ENCODE measurements at places on chromosomes 3 and 15.
A peak's percentile ranks its signal among the peaks of the same experiment; 100 is the strongest.

DNA sequence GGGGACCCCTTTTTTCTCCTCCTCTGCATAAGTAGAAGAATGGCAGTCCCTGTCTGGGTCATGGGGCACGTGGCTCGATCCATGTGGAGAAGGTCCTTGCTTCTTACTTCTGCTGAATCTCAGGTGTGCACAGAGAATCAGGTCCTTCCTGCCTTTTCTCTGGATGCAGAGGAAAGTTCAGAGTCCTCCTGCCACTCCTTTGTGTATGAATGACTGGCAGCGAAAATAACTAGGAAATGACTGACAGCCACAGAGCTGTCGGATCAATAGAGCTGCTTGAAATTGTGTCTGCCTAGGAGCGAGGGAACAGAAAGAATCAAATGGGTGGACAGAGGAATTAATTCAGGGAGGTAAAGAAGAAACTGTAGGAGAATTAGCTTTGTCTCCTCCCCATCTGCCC is 49.6 kb upstream of the ROPN1 start:
- no peak for DNase-seq

DNA sequence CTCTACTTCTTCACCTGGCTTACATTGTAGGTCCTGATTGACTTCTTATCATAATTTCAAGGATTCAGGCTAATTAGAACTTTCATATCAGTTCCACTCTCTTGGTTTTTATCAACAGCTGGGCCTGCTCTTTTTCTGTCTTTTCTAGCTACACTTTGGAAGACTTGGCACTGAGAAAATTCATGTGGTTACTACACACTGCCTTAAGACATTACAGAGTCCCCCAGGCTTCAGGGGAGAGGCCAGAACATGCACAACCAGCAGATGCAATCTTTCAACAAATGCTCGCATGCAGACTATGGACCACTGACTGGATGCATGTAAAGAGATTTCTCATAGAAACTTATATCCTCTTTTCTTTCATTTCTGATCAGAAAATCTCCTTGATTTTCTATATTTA is 423.5 kb downstream of the TUSC7 start:
- DNase-seq = no peak

GRCh38 chr3:49166752-49167556 is 823 bp upstream of the CCDC71 start:
- no peak for DNase-seq

- DNase-seq = no peak
These were observed 242.1 kb downstream of the NSUN3 start for GRCh38 chr3:94304954-94305353.

DNA sequence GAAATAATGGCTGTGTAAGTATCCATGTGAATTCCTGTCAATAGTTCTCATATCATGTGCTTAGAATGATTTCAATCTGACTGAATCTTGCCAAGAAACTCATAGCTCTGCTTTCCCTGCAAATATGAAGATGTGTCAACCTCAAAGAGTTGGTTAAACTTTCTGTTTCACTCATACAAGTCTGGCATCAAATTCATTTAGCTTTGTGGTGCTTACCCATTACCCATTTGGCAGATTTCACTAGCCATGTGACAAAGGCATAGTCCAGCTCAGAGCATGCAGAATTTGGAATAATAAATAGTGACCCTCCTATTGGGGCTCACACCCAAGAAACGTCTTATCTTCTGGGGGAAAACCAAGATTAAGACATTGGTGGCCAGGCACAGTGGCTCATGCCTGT is 256.6 kb upstream of the TPRG1 start:
- no peak for DNase-seq

DNA sequence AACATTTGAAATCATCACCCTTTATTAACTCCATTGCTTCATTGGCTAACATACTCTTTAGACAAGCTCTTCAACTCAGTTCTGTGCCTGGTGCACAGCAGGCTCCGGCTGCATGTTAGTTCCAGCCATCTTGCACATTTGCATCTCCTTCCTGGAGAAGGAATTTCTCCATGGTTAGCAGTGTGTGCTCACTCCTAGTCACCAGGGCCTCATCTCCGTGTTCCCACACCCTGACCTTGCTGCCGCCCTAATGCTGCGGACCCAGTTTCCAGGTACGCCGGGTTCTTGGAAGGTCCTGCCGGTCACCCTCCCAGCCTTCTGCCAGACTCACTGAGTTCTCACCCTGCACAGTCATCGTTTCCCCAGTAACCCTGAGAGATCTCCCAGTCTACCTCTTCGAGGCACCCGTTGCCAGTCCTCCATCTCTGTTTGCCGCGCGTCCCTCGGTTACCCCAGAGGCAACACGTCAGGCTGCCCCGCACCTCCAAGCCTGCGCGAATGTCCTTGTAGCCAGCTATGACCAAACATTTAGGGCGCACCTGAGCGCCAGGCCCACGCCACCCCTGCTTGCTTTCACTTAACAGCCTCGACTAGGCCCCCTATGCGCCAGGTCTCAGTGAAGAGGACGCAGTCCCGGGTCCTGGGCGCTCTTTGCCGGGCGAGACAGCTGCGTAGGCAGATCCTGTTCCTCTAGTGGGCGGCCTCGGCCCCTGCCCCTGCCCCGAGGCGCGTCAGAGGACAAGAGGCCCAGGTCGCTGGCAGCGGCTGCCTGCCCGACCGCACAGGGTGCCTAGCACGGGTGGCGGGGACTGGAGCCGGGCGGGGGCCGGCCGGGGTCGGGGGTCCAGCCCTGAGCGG is 747 bp upstream of the ZNF592 start:
- peak; percentile 72 for DNase-seq

DNA sequence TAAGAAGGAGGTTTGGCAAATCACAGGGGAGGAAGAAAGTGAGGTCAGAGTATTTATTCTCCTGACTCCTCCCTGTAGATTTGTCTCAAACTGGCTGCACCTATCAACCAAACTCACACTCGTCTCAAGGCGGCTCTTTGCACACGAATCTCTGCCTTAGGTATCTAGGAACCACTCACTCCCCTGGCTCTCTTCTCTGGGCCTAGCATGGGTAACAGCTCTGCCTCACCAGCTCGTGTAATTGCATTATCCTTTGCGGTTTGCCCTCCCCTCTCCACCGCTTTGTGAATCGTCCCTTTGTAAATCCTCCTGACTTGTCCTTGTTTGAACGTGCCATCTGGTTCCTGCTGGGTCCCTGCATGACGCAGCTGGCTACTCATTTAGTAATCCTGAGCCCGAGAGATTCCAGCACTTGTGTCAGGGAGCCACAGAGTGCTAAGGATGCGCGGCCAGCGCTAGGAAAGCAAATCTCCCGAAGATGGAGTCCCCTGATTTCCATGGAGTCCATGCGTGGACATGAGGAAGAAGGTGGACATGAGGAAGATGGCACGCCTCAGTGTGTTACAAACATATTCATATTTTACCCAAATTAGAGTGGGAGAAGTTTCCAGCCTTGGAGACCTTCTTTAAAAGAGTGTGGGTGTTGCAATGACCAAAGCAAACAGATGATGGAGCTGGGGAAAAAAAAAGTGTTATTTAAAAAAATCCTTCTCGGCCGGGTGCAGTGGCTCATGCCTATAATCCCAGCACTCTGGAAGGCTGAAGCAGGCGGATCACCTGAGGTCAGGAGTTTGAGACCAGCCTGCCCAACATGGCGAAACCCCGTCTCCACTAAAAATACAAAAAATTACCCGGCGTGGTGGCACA is 26.7 kb downstream of the NRROS start:
- peak; percentile 87 for DNase-seq

- no peak for DNase-seq
These were observed 293.3 kb downstream of the ZIC1 start for GRCh38 chr3:147702509-147702908.

GRCh38 chr3:117399311-117400078 is 689.9 kb downstream of the TUSC7 start:
- DNase-seq = no peak

DNA sequence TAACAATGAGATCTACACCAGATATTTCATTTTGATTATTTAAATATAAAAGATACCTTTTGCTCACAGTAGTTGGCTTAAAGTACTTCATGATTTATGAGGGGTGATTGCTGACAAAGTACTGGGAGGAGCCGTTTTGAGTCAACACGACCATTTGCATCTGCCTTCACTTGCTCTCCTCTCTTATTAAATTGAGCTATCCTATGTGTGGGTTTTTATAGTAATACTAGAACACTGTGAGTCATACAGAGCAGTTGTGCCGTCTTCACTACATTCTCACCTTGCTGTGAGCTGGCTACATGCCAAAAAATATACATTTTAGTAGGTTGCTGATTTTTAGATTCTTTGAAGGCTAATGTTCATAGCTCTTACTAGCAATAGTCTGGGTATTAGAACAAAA is 161.2 kb downstream of the ALCAM start:
- peak; percentile 71 for DNase-seq

- no peak for DNase-seq
These were observed 170.2 kb upstream of the SMAD3 start for GRCh38 chr15:66894986-66895780.

DNA sequence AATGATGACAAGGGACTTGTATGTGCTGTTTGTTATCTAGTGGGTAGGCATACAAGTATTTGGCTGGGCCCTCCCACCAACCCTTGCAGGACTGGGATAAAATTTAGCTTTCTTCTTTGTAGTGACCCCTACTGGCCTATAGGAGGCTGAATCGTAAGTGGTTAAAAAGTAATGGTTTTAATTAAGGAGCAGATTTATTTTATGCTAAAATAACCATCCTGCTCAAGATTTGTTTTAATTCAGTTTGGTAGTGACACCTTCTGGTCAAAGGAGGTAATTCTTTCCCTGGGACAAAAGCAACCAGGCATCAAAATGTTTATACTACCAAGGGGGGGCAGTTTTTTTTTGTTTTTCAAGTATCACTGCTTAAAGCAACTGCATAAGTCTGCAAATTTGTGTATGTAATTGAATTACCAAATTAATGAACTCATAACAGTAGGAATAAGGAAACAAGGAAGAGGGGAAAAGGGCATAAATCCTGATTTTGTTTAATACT is 70.7 kb downstream of the TOP2B start:
- peak; percentile 67 for DNase-seq

- no peak for DNase-seq
These were observed 594.3 kb downstream of the MAGI1 start for GRCh38 chr3:65444447-65444815.

- DNase-seq = no peak
These were observed 8.9 kb downstream of the PEAK1 start for GRCh38 chr15:77410701-77411618.

DNA sequence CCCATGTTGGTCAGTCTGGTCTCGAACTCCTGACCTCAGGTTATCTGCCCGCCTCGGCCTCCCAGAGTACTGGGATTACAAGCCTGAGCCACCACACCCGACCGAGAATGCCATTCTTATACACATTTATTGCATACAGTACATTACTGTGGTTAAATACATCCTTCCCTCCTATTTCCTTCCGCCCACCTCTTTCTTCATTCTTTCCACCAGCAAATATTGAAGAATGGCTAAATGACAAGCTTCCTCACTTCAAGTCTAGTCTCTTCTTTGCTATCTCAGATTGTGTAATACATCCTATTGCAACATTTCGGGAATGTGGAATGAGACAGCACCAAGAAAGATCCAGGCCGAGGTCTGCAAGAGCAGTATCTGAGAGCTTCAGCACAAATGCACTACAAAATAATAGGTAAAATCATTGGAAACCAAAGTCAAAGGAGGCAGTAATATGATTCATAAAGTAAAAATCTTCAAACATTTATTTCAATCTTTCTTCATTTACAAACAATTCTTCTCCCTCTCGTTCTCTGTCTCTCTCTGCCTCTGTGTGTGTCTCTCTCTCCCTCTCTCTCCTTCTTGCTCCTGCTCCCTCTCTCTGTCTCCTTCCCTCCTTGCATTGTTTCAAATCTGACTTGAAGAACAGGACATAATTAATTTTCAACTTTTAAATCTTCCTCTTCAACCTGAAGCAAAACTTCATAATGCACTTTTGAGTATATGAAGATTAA is 94.7 kb upstream of the TGFBR2 start:
- peak; percentile 16 for DNase-seq

DNA sequence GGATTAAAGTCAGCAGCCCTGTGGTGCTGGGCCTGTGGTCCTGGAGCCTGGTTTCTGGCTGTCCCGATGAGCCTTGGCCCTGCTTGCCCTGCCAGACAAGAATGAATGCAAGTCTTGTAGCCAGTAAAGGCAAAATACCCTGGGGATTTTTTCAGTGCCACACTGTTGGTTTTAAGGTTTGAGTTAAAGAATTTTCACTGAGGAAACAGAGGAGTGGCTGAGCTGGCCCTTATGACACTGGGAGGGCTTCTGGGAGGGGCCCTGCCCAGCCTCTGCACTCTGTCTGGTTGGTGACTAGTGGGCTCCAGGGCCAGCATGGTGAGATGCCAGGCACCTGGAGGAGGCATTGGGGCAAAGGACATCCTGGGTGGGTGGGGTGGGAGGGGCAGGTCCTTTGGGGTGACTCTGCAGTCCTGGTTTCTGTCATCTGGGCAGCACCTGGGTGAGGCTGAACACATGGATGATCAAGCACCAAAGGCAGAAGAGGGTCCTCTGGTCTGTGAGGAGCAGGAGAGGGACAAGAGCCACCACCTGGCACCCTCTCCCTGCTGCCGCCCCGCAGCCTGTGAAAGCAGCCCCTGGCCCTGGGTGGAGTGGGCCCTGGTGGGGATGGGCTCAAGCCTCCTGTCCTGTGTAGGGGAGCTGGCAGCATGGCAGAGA is 12.5 kb upstream of the PLA2G4E start:
- no peak for DNase-seq

GRCh38 chr3:49020330-49021212 is 1.4 kb upstream of the NDUFAF3 start:
- peak; percentile 29 for DNase-seq

- peak; percentile 26 for DNase-seq
These were observed 41.4 kb downstream of the CTDSPL2 start for GRCh38 chr15:44468709-44469385.
